ENCODE measurements at places on chromosomes 11 and 22.
A peak's percentile ranks its signal among the peaks of the same experiment; 100 is the strongest.

GRCh38 chr11:72379384-72380131 lies 54.8 kb downstream of the CLPB start:
- DNase-seq, result no peak

GRCh38 chr11:126522152-126522551 lies 166.7 kb downstream of the ST3GAL4 start:
- DNase-seq, result no peak

DNA sequence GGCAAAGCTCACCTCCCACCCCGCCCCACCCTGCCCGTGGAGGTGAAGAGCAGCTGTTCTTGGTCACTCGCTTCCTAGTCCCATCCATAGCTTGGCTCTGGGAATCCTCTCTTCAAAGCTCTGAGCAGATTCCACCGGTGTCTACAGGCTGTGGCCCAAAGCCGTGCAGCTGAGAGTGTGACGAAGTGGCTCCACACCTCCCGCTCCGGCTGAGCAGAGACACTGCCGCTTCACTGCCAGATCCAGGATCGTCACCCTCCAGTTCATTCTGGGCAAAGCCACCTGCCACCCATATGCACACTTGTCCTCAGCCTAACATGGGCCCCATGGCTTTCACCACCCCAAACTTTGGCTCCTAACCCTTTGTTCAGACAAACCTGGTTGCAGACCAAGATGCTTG lies 532.9 kb upstream of the B3GAT1 start:
- DNase-seq, result no peak

DNA sequence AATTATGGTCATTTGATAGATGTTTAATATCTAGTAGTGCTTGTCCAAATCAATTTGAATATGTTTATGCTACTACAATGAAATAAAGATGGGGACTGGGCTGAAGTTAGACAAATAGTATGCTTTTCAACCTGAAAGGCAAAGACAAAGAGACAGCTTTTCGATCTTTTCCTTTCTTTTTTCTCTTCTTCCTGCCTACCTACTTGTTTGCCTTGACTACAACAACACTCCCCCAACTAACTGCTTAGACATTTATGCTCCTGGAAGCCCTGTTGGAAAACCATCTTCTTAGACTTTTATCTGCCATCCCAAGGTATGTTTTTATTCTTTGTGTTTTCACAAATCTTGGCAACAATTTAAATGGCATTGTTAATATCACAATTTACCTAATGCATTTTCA lies 374.4 kb upstream of the DDI1 start:
- no peak for DNase-seq

GRCh38 chr11:102807921-102808320 lies 10.0 kb upstream of the MMP1 start:
- DNase-seq, result peak; percentile 12

GRCh38 chr22:30305906-30306626 lies 16.8 kb upstream of the CASTOR1 start:
- no peak for DNase-seq

GRCh38 chr11:109972939-109973338 lies 120.3 kb upstream of the ZC3H12C start:
- no peak for DNase-seq

GRCh38 chr22:42643634-42644421 lies 3.4 kb upstream of the ATP5MGL start:
- DNase-seq, result no peak

GRCh38 chr11:37371346-37371970 lies 773.4 kb upstream of the RAG2 start:
- no peak for DNase-seq

DNA sequence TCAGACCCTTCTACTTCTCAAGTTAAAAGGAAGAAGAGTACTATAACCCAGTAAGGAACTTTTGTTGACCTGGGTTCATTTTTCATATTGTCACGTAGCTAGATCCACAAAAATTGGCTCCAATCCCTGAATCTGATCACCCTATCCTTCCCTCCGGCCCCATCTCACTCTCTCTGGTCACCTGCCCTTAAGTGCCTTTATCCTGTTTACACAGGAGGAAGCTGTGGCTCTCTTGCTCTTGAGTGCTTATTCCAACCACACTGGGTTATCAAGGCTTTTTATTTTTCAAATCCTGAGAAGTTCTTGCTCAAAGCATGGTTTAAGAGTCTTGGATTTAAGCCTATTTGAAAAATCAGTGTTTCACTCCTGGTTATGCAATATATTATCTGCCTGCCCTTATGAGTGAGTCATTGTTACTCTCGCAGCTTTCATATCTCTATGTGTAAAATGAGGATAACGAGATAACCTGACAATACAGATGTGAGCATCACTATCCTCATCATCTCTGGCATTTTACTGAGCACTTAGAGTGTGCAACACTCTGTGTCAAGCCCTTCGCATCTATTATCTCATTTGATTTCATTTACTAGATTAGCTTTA lies 293.9 kb downstream of the GUCY1A2 start:
- DNase-seq, result no peak

- DNase-seq, result no peak
These were observed 10.1 kb downstream of the COA4 start for GRCh38 chr11:73866586-73866996.

DNA sequence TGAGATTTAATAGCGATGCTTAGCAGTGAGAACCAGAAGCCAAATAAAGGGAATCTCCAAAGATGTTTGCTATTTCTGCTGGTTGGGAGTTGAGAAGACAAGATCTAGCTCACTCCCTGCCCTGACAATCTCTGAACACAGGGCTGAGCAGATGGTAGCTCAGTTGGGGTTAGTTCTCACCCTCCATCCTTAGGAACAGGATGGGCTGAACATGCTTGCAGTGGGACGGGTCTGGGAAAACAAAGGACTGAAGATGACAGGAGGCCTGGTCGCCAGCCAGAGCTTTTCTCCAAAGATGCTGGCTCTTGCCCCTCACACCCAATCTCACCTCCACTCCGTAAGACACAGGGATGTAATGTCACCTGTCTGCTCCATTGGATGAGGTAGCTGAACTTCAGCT lies 72.7 kb downstream of the SC5D start:
- DNase-seq, result no peak

DNA sequence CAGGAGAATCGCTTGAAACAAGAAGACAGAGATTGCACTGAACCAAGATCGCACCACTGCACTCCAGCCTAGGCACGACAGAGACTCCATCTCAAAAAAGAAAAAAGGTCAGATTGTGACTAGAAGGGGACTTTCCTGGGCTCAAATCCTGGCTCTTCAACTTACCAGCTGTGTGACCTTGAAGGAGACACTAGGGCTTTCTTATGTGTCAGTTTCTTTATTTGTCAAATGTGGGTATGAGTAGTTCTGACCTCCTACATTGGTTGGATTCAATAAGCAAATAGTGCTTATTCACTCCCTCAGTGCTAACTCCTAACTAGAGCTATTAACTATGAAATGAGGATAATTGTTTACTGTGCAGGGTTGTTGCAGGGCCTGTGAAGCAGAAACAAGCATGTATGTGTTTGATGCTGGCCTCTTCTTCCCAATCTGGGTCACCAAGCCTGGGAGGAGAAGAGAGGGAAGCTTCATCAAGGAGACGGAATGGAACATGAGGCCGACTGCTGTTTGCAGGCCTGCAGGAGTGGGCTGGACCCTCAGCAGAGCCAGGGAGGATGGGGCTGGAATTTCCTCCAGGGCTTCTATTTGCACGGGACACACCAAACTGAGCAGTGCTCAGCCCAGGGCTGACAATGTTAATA lies 22.5 kb downstream of the RHOD start:
- DNase-seq, result no peak

DNA sequence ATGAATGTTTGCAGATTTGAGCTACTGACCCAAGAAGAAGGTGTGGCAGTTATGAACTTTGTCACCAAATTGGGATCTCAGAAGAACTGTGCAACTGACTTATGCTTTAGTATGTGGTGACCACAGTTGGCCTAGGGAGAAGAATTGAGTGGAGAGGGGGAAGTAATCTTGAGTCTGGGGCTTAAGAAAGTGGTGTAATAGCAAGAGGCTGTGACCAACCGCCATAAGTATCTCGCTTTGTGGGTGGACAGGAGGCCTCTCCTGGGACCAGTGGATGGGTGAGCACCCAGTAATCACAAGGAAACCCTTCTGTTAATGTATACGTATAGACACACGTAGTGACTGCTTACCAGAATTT lies 12.7 kb upstream of the IL10RA start:
- no peak for DNase-seq

Data from 8988T (cell line).